ENCODE measurements at places on chromosomes 7 and 10.

DNA sequence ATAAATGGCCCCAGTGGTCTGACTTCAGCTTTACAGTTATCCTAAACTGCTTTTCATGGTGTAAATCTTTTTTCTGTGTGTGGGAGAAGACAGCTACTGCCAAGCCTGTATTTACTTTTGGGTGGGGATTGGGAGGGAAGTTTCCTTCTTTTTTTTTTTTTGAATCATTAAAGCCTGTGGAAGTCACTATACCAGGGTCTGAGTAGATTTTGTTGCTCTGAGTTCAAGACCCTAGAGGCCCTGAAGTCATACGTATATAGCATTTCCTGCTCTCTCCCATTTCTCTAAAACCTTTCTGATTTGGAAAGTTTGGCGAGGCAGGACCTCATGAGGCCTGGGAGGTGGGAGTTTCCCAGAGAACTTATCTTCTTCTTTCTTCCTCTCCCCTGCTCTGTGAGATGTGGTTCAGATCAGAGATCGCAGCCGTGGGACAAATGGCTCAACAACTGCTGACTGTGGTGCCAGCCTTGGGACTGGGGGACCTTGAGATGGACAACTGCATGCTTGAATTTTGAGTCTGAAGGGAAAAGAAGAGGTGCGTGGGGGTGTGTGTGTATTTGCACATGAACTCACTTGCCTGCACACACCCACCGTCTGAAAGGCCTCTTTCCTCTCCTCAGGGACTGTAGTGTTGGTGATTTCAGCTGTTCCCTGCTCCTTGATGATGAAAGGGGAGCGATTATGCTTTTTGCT, 18.1 kb downstream of the LRMDA start:
- DNase-seq = no peak

- peak; percentile 65 for DNase-seq
Measured at GRCh38 chr7:35975851-35976454, 175.1 kb downstream of the SEPTIN7 start.

GRCh38 chr10:112996462-112996861, 46.4 kb downstream of the TCF7L2 start:
- no peak for DNase-seq

DNA sequence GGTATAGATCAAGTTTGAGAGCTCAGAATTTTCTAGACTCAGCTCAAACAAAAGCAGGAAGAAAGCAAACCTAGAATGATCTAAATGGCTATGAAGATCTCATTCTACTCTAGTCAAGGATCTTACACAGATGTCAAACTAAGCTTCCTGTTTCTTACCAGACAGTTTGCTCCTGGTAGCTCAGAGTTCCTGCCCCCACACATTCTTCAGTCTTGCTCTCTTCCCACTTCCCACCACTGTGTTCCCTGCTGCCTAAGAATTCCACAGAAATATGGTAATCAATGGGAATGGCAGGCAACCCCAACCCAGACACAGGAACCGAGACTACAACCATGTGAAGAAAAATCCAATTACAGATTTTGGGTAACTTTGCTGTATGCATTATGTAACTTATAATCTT, 133.4 kb upstream of the PTN start:
- peak; percentile 69 for DNase-seq

DNA sequence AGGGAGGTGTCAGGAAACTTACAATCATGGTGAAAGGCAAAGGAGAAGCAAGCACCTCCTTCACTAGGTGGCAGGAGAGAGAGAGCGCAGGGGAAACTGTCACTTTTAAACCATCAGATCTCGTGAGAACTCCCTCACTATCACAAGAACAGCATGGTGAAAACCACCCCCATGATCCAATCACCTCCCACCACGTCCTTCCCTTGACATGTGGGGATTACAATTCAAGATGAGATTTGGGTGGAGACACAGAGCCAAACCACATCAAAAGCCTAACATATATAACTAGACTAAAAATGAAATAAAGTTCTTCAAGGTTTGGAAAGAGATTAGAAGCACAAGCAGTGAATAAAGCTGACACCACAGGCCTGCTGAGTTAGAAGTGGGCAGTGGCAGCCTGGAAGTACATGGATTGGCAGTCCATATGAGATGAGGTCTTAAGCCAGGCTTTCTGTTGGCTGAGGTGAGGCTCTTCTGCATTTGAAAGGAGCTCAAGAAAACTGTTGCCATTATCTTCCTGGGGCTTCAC, 96.4 kb upstream of the MDFIC start:
- DNase-seq = no peak

DNA sequence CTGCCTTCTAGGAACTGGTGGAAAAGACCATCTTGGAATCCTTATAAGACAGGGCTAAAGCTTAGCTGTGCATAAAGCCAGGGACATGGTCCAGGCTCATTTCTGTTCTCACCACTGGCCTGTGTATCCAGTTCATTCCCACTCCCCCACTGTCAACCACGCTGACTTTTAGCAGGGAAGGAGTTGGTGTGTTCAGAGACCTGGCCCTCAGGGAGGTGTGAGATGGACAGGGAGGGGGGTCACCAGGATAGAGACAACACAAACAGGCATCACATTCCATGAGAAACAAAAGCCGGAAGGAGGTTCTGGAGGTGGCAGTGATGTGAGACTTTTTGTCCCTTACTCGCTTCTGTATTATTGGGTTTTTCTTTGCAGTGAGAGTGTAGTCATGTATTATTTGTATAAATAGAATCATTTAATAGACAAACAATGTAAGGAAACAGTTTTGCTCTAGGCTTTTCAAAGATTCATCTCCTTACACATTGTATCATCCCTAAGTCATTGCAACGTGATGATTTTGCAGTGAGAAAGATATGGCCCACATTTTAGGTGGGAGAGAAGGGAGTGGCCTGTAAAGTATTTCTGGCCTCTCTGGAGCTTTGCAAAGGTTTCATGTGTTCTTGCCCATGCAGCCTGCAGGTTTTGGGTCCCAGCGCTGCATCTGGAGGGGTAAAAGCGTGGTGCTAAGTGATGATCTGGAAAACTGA, 52.0 kb downstream of the EEPD1 start:
- DNase-seq = no peak

- no peak for DNase-seq
Measured at GRCh38 chr7:43458330-43459018, 124.4 kb upstream of the STK17A start.

DNA sequence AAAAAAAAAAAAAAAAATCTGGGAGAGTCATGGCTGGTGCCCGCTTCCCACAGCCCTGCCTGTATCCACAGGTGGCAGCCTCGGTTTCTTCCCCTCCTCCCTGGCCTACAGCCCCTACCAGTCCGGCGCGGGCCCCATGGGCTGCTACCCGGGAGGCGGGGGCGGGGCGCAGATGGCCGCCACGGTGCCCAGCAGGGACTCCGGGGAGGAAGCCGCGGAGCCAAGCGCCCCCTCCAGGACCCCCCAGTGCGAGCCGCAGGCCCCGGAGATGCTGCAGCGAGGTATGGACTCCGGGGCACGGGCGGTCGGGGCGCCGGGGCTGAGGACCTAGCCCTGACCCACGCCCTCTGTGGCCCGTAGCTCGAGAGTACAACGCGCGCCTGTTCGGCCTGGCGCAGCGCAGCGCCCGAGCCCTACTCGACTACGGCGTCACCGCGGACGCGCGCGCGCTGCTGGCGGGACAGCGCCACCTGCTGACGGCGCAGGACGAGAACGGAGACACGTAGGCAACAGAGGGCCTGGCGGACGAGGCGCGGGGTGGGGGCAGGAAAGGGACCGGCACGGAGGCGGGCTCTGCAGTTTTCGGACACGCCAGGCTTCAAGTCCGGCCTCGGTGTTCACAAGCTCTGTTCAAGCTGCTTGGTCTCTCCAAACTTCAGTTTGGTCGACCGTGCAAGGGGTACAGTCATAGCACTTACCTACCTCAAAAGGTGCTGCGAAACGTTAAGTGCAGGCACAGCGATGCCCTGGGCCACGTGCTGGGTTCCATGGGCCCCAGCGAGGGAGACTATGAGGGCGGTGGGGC, 3.9 kb downstream of the NFKB2 start:
- DNase-seq = peak; percentile 83

- DNase-seq = no peak
Measured at GRCh38 chr10:95360122-95360714, 69.4 kb upstream of the PDLIM1 start.

- DNase-seq = no peak
Measured at GRCh38 chr10:88879534-88880281, at the start of gene STAMBPL1. TSS of gene STAMBPL1 (plus strand) at chr10:88880245. CDS start at chr10:88901709, 21,464 bp downstream.

DNA sequence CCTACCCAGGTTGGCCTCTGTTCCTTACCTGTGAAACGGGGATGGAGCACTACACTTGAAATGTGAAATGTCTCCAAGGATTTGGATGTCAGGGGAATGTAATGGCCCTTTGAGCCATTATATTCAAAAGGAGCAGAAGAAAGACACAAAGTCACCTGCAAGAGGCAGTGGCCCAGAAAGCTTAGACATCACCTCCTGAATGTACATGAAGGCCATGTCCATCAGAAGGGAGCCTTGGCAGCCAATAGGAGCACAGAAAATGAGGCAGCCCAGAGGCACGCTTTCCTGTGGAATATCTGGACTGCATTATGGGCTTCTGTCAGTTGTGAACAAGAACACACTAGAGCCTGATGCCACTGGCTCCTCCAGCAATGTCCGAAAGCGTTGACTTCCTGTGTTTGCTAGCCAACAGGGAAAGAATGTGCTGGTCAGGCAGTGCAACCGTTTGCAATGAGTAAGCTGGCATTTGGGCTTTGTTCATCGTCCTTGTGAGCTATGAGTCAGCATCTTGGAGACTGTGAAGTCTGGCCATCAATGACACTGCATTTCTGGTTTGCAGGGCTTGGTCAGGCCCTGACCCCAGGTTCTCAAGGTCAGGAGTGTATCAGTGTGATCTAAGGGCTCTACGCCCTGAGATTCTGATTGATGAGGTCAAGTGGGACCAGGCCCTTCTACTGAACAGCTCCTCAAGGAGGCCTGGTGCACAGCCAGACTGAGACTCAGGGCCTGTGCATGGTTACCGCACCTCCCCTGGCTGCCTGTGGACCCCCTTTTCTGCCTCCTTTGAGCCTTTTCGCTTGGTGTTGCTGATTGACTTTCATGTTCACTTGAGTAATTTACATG, 222.4 kb downstream of the RPS24 start:
- peak; percentile 99 for DNase-seq

DNA sequence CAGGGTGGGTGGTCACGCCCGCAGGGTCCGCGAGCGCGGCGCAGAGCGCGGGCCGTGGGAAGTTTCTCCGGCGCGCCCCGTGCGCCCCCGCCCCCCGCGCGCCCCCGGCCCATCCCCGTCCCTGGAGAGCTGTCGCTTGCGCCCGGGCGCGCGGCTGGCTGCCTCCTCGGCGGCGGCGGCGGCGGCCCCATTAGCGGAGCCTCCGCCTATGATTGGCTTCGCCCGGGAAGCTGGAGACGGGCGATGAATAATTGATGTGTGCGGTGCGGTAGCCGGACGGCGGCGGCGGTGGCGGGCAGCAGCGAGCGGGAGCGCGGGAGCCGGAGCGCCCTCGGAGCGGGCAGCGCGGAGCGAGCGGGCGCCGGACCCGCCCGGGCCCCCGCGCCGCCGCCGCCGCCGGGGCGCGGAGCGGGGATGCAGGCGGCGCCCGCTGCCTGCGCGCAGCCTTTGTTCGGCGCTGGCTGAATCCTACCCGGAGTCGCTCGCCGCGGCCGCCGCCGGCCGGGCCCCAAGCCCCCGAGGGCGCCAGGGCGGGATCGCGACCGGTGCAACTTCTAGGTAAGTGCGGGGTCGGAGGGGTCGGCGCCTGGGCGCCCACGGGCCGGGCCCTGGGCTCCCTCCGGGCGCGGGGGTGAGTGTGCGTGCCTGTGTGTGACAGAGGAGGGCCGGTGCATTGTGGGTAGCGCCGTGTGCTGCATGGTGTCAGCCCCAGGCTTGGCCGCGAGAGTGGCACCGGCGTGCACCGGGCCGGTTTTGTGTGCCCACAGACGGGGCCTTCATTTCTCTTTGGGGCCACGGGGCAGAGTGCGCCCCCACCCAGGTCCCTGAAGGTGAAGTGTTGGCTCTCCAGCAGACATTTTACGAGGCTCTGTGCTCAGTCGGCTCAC, 103.8 kb upstream of the PPIF start:
- peak; percentile 52 for DNase-seq

DNA sequence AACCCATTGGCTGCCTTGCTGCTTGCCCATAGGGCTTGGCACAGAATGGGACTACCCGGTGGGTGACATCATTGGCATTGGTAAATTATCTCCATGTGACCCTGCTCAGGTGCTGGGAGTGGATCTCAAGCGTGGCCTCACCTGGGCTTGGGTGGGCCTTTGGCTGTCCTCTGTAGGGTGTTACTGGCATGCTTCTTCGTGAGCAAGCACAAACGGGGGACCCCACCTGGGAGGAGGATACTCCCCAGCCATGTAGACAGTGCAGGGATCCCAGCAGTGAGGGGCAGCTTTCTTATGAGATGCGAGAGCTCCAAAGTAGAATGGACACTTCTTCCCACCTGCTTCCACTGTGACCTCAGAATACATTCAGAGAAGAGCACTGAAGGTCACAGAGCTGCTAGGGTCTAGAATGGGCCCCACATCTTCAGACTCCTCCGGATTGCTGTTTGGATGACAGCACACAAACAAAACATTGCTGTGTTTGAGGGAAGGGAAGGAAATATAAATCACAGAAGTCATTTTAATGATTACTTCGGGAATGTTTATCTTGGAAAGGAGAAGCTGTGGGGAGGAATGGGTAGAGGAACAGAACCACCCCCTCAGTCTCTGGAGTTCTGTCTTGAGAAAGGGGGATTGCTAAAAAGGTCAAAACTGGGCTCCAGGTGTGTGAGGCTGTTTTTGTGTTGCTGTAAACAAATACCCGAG, 75.9 kb downstream of the SH2D4B start:
- no peak for DNase-seq

DNA sequence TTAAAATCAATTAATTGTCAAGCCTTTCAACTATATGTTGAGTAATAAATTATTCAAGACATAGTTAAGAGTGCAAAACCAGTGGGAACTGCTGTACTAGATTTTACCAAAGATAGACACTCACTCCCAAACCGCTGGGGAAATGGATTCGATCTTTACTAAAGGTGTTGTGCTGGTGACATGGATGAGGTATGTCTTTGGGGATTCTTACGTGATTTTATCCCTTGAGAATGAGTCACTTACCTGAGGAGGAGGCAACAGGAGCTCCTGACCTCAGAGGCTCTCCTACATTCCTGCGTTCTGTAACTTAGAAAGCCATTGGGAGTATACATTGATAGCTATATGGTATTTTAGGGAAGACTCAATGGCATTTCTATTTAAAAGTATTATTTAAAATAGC, 165.5 kb downstream of the PKD1L1 start:
- no peak for DNase-seq

GRCh38 chr7:107232568-107233090, 63.8 kb downstream of the HBP1 start:
- DNase-seq = peak; percentile 74

- DNase-seq = peak; percentile 89
Measured at GRCh38 chr7:81285142-81285871, 366.5 kb upstream of the SEMA3C start.

- no peak for DNase-seq
Measured at GRCh38 chr10:3346851-3347250, 174.3 kb upstream of the PITRM1 start.

DNA sequence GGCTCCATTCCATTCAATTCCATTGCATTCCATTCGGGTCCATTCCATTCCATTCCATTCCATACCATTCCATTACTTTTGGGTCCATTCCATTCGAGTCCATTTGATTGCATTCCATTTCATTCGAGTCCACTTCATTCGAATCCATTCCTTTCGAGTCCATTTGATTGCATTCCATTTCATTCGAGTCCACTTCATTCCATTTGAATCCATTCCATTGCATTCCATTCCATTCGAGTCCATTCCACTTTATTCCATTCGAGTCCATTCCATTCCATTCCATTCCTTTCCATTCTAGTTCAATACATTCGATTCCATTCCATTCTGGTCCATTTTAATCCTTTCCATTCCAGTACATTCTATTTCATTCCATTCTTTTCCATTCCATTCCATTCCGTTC, 334.0 kb downstream of the ZNF33B start:
- DNase-seq = peak; percentile 27

- DNase-seq = no peak
Measured at GRCh38 chr7:151968357-151968756, 12.1 kb downstream of the GALNTL5 start.

Data from fibroblast of skin of back (primary cell).